Activated naive CD4-positive, alpha-beta T cell (primary cell): ENCODE measurements at places on chromosomes 12 and 14.

GRCh38 chr12:131830914-131831571, 2.9 kb downstream of the MMP17 start:
- DNase-seq, result no peak

- no peak for DNase-seq
Observed at GRCh38 chr14:50619569-50620141, 48.5 kb downstream of the SAV1 start.

DNA sequence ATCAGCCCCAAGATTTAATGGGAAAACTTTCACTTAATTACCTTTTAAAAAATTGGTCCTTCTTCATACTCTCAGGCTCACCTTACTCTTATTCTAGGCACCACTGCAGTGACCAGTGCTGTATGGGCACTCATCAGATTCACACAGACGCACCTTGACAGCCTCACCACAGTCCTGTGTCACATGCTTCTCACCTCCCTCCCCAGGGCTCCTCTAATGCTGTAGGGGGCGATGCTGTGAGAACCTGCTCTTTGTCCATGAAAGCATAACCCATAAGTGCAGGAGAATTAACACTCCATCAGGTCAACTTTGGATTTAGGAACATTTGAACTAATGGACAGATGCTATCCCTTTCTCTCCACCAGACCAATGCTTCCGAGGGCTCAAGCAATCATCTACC, 13.9 kb upstream of the PPP4R3A start:
- no peak for DNase-seq

GRCh38 chr12:2613326-2614073, 181.3 kb upstream of the FKBP4 start:
- no peak for DNase-seq

GRCh38 chr14:54784657-54785056, 118.0 kb downstream of the GCH1 start:
- no peak for DNase-seq

GRCh38 chr12:5154091-5154490, 110.4 kb downstream of the KCNA5 start:
- no peak for DNase-seq

DNA sequence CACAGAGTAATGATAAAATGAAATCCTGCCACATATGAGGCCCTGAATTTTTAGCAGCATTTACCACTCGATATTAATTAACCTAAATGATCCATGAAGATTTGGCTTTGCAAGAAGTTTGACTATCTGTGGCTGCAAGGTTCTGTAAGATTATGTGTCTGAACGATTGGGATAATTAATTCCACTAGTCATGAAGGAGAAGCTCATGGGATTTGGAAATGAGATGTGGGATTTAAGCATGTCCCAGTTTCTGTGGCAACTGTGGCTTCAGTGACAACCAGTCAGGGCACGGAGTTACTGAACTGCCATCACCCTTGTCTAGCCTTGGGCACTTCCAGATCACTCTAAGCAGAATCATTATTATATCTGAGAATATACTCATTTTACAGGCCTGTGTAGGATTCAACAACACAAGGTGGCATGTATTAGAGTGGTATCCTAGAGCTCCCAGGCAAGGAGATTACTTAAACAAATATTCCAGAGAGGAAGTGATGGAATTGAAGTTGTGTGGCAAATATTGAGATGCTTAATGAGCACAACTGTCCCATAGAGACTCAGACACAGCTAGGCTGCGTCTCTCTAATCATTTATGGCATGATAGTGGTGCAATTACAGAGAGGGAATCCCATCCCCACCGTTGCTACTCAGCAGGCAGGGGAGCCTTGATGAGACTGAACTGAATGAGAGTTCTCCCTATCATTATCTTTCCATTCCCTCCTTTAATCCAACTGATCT, 205.0 kb upstream of the KRR1 start:
- no peak for DNase-seq

GRCh38 chr12:89427508-89428156, 75.3 kb upstream of the DUSP6 start:
- DNase-seq, result no peak

DNA sequence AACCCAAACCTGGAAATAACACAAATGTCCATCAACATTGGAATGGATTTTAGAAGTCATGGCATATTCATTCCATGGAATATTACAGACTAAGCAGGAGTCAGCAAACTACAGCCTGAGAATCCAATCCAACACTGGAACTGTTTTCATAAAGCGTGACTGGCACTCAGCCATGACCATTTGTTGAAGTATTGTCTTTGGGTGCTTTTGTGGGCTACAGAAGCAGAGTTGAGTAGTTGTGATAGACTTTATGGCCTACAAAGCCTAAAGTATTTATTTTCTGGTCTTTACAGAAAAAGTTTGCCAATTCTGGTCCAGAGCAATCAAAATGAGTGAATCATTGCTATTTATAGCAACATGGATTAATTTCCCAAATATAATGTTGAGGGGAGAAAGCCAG, 34.5 kb upstream of the FRS2 start:
- DNase-seq, result no peak
